ENCODE measurements at places on chromosomes 13 and 19. TPM values are rescaled to one million over a fixed set of nuclear protein-coding genes. Genes with fewer than 3 reads are reported as not detected.

Gene IGSF23
- not detected for total RNA-seq

GRCh38 chr13:30204564-30204963 lies 102.8 kb downstream of the KATNAL1 start:
- no peaks in the 10 kb centered on the region for H3K27me3 ChIP-seq
- no peak overlapping the region for H3K4me3 ChIP-seq
- peaks cover 13% of the 10 kb centered on the region for H3K36me3 ChIP-seq
- DNase-seq, result no peak

DNA sequence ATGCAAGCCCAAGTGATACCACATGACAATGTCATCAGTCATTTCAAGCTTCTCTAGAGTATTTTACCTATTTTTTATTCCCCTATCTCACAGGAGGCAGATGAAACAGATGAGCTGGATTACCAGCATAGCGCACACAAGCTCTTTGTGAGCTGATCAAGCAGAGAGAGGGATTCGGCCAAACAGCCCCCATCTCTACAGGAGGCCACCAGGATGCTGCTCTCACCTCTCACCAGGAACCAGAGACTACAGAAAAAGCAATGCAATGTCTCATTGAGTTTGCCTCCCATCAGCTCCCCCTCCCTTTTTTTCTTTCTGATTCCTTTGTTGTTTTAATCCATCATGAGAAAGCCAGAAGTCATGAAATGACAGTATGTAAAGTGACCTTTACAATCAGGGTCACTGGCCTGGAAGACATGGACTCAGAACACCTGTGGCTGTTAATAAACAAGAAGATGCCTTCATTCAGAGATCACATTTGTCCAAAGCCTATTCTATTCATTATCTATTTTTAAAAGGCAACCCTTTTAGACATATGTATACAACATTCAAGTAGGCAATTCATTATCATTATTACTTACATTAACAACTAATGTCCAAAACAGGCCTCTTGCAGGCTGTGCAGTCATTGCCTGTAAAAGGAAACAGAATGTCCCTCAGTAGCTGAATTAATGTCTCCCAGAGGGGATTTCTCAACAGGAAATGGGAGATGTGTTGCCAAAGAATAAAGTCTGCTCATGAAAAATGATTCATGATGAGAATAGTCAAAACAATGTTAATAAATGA lies 656.6 kb downstream of the TBC1D4 start:
- H3K27ac ChIP-seq, result no peak overlapping the region
- H3K27me3 ChIP-seq, result no peaks in the 10 kb centered on the region
- no peak for DNase-seq
- H3K36me3 ChIP-seq, result no peaks in the 10 kb centered on the region
- peaks cover 18% of the 10 kb centered on the region for H3K4me1 ChIP-seq
- H3K4me3 ChIP-seq, result no peak overlapping the region

DNA sequence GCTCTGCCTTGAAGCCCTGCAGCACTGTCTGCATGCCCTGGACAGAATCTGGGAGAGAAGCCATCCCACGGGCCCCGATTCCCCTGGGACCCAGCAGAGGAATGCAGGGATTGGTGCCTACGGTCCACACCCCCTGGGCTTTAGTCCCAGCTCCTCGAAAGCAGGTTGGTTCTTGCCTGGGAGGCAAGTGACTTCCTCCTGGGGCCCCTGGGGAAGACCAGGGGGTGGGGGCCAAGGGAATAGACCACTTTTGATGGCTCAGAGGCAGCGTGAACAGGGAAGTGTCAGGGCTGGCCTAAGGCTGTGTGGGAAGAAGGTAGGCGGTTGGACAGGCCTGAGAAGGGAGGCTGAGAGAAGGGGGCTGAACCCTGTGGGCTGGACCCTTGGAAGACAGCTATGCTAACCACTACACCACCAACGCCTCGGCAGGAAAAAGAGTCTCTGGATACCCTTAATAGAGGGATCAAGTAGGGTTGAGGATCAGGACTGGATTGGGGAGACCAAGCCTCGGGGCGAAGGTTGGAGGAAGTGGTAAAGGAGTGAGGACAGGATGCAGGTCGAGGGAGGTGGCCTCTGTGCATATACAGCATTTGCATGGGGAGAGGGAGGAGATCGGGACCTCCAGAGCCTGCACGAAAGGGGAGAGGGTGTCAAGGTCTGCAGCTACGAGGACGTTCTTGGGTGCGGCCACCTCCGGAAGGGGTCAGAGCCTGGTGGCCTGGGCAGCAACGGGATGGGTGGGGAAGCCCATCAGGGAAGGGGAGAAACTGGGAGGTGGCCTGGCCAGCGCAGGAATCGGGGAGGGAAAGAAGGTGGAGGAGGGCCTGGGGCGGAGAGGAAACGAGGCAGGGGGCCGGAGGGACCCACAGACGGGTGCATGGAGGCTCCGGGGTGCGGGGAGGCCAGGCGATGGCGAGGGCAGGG lies 709 bp downstream of the DPP9 start:
- H3K27me3 ChIP-seq, result no peaks in the 10 kb centered on the region
- H3K36me3 ChIP-seq, result peaks cover 9% of the 10 kb centered on the region
- DNase-seq, result no peak
- peaks cover 5% of the 10 kb centered on the region for H3K4me1 ChIP-seq

Gene BEST2
- total RNA-seq, result 4.7 TPM

All from WTC11 (cell line).